Upper lobe of right lung (tissue), 1 donor: ENCODE measurements at places on chromosomes 11 and 22. TPM values are rescaled to one million over a fixed set of nuclear protein-coding genes. Genes with fewer than 3 reads are reported as not detected.

- DNase-seq: peak; percentile 32
Measured at GRCh38 chr11:1659506-1659905, 29.9 kb downstream of the KRTAP5-5 start.

- DNase-seq: no peak
Measured at GRCh38 chr11:114195981-114196731, 100.0 kb upstream of the NNMT start.

DNA sequence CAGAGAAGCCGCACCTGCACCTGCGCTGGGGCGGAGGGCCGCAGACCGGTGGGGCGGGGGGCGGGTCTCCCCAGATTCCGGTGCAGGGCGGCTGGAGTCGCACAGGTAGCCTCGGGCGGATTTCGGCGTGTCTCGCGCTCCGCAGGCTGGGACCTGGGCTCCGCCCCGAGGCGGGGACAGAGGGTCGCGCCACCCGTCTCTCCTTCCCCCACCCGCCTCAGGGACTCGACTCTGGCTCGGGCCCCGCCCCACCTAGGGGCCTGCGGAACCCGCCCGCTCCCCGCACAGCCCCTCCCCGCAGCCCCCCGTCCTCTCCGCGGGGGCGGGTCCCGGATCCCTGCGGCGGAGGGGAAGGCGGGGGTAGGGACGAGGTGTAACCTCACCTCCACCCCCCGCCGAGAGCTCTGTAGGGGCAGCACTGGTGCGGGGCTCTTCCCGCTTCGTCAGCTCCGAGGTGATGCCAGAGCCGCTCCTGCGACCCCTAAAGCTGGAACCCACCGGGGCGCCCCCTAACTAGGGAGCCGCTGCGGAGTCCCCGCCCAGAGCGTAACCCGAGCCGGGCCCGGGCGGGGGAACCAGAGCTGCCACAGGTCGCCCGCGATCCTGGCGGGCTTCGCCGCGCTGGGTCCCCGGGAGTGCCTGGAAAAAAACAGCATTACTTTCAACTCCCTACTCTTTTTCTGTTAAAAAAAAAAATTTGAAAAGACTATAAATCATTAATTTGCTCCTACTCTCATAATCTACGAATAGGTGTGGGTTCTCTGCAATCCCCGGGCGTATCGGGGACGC, at the start of gene SLC29A2:
Gene SLC29A2, minus strand, starts transcription at position 134 of the 789 bp plus-strand sequence. CDS start 169 bp downstream, outside the sequence.
- peak; percentile 95 for DNase-seq

GRCh38 chr11:103069367-103069766, 22.6 kb downstream of the DCUN1D5 start:
- no peak for DNase-seq

DNA sequence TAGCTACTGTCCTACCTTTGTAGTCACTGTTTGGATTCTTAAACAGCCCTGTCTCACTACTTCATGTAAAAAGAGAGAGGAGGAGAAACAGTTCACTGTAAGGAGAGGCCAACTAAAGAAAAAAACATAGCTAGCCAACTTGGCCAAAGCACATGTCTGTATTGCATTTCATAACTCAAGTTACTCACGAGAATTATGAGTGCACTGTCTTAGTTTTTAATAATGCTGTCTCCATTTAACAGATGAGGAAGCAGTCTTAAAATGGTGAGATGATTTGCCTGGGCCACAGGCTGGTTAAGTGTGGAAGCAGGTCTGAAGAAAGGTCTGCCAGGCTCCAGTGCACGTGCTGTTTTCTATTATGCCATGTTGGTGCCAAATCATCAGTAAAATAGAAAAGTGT, 104.5 kb downstream of the UVRAG start:
- DNase-seq: no peak

DNA sequence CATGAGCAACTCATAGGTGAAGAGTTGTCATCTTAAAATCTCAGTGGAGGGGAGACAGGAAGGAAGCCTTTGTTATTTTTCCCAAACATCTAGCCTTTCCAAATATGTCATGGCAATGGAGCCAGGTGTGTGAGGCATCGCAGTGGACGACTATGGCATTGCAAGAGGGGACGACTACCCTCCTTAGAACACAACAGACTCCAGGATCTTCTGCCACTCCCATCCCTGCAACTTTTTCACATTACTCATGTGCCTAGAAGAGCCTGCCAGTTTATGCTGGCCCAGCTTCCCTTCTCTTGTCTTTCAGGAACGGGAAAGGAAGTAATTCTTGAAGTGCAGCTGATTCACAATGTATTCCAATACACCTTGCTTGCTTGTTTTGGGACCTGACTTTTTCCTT, 1008.4 kb downstream of the OPCML start:
- DNase-seq: no peak

DNA sequence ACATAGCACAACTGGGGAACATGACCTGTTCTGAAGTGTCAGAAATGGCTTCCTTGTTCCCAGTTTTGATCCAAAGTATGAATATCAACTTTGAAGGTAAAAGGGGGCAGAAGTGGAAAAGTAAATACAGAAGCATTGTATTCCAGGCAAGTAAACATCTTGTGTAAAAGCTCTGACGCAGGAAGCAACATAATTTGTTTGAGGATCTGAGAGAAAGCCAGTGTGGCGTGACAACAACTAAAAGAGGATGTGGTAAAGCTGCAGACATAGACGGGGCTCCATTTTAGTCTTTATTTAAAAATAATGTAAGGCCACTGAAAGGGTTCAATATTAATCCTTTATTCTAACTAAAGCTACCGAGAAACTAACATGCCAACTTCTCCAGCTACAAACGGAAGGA, 310.2 kb downstream of the DLG2 start:
- DNase-seq: no peak

DNA sequence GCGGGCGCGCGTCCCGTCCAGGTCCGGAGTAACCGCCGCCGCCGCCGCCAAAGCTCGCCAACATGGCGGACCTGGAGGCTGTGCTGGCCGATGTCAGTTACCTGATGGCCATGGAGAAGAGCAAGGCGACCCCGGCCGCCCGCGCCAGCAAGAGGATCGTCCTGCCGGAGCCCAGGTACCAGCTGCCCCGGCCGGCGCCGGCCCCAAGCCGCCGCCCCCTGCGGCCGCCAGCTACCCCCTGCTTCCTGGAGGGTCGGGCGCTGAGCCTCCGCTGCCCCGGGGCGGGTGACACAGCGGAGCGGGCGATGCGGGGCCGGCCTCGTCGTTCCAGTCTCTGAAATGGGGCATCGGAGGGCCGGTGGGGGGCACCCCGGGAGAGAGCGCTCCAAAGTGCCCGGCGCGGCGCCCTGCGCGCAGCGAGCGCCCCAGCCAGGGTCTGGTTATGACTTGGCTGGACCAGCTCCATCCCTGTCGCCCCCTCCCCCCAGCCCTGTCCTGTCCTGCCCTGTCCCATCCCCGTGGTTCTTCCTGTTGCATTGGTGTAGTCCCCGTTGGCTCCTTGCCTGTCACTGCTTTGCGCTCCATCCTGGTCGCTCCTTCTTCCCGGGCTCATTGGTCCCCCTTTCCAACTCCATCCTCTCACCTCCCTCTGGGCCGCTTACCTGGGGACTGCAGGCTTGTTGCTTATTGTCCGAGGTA, 653 bp downstream of the GRK3 start:
- peak; percentile 78 for DNase-seq

DNA sequence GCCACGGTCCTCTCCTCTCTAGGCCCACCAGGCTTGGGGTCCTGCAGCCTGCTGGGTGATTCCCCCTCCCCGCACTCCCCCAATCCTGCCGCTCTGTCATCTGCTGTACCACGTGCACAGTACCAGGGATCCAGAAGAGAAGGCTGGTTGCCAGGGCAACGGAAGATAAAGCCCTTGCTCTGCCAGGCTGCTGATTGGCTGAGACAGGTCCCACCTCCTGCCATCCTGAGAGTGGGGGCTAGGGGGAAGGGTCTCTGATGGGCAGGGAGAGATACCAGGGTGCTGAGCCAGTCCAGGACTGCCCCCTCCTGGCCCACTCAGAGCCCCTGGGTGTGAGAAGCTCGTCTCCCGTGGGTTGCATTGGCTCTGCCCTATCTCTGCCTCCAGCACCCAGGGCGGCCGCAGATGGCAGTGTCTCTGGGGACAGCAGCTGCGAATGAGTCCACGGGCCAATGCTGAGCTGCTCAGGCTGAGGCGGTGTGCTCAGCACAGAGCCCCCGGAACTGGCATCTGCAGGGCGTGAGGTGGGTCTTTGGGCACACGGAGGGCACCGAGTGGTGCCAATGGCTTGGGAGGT, at the start of gene SMIM45:
Gene SMIM45, plus strand, starts transcription at position 253 of the 577 bp plus-strand sequence.
- DNase-seq: no peak

The PNPLA5 gene
- not detected for total RNA-seq

- no peak for DNase-seq
Measured at GRCh38 chr11:19201737-19202605, at the start of gene CSRP3. CSRP3 (minus strand) TSS chr11:19201983; CDS start chr11:19192448, 9,535 bp downstream.

GRCh38 chr22:46053563-46054090, 76.7 kb upstream of the WNT7B start:
- DNase-seq: peak; percentile 92

The PGA5 gene
- not detected for total RNA-seq

DNA sequence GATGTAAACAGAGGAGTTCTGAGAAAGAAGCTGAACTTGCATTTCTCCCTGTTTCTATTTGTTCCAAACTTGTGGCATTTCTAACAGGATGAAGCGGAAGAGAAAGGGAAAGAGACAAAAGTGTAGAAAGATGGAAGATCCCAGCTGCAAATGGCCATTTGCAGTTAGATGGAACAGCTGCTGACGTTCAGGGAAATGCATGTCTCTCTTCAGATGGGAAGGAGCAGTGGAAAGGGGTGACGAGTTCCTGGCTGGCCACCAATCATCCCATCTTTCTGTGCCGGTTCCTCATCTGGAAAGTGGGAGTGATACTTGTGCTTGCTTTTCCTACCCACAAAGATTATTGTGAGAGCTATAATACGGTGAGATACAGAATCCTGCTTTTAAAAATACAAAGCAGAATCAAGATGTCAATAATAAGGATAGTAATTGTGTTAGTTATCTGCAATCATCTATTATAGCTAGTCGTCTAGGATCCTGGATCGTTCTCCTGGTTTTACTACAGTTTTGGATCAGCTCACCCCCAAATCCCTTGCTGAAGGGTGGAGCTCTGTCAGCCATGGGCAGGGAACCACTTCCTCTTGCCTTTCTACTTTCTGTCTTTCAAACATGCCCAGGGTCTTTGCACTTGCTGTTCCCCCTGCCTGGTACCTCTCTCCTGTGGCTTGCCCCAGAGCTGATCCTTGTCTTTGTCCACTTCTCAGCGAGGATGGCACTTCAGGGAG, 1.2 kb upstream of the TIMP3 start:
- no peak for DNase-seq

DNA sequence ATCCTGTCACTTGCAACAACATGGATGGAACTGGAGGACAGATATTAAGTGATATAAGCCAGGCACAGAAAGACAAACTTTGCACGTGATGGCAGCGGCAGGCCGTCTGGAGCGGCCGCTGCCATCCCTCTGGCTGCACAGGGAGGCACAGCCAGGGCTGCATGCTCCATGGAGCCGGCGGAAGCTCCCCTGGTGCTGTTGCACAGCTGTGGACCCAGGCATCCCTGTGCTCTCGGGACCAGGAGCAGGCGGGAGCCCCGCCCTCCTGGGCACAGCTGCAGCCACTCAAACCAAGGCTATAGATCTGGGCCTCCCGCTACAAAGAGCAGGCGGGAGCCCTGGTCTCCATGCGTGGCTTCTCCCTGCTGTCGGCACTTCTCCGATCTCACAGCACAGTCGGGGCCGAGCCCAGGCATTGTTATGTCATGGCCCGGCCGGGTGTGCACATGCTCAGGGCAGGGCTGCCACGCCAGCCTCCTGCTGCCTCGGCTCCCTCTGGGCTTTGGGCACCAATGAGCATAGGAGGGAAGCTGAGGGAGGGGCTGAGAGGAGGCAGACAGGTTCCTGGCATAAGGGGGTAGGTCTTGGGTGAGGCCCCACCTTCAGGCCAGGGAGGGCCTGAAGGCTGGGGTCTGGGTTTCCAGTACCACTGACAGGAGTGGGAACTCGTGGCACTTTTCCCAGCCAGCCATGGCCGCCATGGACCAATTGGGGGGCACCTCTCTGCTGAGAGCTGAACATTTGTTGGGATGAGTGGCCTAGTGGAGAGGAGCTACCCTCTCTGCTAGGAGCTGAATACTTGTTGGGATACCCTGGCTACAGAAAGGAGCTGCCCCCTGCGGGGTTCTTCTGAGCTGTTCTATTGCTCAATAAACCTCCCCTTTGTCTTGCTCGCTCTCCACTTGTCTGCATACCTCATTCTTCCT, 16.7 kb downstream of the RRP8 start:
- no peak for DNase-seq

The OR52E6 gene
- not detected for total RNA-seq

The JHY gene
- 8.9 TPM for total RNA-seq

GRCh38 chr11:66855574-66856495, 1.0 kb upstream of the LRFN4 start:
- peak; percentile 98 for DNase-seq

DNA sequence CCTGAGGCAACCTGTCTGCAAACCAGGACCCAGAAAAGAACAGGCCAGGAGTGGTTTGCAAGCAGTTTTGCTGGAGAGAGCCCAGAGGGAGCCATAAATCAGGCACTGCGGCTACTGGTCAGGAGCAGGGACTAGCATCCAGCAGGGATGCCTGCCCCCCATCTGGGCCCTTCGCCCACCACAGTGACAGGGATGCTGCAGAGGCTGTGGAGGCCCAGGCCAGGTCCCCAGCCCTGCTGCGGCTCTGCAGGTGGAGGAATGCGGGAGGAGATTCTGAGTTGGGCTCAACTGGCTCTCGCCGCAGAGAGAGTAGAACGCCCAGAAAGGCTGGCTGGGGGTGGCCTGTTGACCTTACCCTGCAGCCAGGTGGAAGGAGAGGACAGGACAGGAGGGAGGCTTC, 16.4 kb upstream of the NEFH start:
- DNase-seq: no peak

DNA sequence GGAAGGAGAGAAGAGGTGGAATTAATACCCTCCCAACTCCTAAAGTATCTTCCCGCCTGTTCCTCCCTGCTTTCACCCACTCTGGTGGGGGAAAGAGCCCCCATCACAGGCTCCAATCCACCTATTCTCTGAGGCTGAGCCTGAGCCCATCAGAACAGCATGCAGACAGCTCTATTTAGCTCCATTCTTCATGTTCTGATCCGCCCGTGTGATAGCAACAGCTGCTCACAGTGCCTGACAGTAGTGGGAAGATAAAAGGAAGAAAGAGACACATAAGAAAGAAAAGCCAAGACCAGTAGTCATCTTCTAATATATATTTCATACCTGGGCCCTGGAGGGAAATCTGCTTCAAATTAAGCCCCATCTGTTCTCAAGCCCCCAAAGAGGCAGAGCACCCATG, 80.3 kb upstream of the AKIP1 start:
- DNase-seq: no peak

DNA sequence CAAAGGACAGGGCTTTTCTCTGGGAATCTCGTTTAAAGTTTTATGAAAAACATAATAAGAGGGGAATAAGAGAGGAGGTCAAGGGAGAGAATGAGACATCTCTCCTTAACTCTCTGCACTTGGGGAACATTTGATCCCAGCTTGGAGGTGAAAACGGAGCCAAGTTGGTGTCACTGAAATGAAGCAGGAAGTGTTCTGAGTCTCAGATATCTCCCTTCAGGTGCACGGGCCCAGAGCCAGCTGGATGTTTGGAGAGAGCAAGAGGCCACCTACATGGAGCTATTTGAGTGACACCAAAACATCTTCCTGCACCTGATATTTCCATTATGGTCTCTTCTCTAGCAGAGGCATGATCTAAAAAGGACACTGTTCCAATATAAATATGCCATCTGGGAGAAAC, 85.7 kb downstream of the BLID start:
- DNase-seq: no peak
